Stimulated activated CD8-positive, alpha-beta memory T cell treated with anti-CD3 and anti-CD28 coated beads, Interleukin-15, amount 100 ng/mL, for 24 hours (primary cell): ENCODE measurements at places on chromosomes 1 and 21.

GRCh38 chr1:63276624-63277023 lies 45.7 kb upstream of the FOXD3 start:
- no peak for DNase-seq

- DNase-seq, result no peak
Observed at GRCh38 chr1:224357626-224358124, 996 bp downstream of the CNIH4 start.

GRCh38 chr21:29557931-29558725 lies 259.4 kb downstream of the BACH1 start:
- no peak for DNase-seq

GRCh38 chr1:184285401-184286087 lies 101.3 kb upstream of the C1orf21 start:
- DNase-seq, result no peak

DNA sequence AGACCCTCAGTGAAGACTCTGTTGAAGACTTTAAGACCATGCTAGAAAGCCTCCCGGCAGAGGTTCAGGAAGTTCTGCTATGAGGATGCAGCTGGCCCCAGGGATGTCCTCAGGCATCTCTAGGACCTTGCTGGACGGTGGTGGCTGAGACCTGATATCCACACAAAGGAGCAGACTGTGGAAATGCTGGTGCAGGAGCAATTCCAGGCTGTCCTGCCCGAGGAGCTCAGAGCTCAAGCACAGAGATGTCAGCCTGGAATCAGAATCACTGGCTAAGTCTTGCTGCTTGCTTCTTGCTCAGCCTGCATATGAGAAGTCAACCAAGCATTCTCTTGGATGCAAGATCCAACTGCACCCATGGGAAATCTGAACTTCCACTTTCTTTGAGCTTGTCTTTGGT lies 22.0 kb upstream of the CDC42 start:
- no peak for DNase-seq

- DNase-seq, result no peak
Observed at GRCh38 chr1:36224537-36225282, 467 bp downstream of the THRAP3 start.

- DNase-seq, result no peak
Observed at GRCh38 chr1:215497528-215497927, 69.6 kb upstream of the KCTD3 start.

DNA sequence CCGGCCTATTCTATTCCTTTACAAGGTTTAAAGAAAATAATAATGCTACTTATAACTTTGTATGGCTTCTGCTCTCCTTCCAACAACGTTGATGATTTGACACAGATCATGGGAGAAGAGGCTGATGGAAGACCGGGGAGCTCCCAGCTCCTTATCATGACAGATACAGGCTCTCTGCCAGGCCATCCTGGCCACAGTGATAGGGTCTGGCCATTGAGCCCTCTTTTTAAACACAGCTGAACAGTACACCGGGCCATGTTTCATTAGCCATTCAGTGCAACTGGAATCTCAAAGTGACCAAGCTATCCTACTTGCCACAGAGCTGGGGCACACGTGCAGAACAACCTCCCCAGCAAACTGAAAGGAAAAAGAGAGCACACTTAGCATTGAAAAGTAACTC lies 34.9 kb downstream of the DNAJC11 start:
- DNase-seq, result no peak

DNA sequence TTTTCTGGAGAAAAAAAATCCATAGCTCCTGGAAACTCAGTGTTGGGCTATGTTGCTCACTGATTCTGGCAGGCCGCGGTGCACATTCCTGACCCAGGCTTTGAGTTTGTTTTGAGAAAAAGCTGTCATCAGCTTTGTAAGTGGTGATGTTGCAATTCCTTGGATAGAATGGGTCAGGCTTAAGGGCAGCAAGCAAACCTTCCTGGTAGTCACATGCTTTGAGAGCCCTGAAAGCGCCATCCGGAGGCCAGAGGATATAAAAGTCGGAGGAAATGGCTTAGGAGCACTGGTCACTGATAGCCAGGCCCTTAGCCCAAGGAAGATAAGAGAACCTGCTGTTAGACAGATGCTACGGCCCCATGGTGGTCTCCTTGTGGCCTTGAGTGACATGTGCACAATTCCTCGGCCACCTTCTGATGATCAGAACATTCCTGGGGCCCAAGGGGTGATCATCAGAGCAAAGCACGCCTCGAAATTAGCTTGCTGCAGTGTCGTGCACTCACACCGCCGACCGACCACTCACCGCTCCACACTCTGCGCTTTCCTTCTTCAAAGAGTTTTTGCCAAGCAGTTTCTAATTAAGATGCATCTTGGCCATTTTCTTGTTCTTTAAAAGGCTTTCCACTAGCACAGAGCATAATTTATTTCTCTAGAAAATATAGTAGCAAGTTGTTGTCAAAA lies 78.6 kb downstream of the MAN1C1 start:
- DNase-seq, result no peak

DNA sequence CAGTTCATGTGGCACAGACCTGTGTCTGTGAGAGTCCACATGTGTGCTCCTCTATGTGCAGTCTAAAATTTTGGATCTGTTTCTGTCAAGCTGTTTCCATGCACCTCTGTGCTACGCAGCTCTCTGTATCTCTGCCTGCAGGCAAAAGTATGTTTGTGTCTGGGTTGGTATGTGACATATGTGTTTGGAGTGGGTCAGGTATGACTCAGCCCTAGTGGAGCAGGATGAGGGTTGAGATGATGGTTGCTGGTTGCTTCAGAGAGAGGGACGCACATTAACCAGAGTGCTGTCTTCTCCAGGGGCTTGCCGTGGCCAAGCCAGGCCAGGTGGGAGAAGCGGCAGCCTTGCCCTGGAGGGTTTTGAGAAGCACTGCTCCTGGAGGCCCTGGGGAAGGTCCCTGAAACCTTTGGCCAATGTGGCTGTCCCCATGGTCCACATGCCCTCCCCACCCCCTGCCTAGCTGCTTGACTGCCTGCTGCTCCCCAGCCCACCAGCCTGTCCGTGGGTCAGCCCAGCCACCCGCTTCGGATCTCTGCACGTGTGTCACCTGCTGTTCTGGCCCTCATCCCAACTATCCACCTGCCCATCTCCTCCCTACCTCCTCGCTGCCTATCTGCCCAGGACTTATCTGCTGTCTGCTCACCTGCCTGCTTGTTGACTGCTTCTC lies 4.1 kb upstream of the EVA1B start:
- no peak for DNase-seq

DNA sequence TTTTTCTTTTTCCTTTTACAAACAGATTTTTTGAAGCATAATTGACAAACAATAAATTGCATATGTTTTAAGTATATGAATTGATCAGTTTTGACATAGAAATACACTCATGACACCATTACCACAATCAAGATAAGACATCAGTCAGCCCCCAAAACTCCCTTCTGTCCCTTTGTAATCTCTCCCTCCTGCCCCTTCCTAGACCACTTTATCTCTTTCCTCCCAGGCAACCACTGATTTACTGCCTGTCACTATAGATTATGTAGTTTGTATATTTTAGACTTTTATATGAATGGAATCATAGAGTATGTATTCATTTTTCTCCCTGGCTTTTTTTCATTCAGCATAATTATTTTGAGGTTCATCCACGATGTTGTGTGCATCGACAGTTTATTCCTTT lies 6.9 kb upstream of the SYT14 start:
- DNase-seq, result no peak

DNA sequence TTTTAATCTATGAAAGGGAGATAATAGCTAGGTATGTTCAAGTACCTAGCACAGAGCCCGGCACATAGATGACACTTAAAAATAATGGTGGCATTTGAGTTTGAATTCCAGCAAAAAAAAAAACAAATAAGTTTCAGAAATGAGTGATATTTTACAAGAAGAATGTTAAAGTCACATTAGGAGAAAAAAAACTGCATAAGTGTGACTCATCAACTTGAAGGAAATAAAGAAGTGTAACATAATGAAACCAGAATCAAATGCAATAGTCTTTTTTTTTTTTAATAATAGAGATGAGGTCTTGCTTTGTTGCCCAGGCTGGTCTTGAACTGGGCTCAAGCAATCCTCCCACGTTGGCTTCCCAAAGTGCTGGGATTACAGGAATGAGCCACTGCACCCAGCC lies 17.1 kb downstream of the DNASE2B start:
- DNase-seq, result no peak

DNA sequence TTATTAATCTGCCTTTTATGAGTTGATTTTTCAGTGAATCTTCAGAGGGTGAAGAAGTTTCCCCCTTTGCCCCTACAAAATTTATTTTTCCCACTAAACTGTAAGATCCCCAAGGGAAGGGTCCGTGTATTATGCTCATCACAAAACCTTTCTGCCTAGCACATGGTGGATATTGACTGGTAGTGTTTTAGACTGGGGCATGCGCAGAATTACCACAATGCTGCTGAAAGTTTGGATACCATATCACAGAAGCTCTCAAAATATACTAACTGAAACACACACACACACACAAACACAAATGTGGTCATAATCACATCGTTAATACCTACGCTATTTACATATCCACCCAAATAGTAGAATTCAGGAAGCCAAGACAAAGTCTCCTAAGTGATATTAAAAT lies 28.0 kb upstream of the DMRTB1 start:
- no peak for DNase-seq

GRCh38 chr1:5376538-5377247 lies 615.5 kb downstream of the NPHP4 start:
- no peak for DNase-seq

DNA sequence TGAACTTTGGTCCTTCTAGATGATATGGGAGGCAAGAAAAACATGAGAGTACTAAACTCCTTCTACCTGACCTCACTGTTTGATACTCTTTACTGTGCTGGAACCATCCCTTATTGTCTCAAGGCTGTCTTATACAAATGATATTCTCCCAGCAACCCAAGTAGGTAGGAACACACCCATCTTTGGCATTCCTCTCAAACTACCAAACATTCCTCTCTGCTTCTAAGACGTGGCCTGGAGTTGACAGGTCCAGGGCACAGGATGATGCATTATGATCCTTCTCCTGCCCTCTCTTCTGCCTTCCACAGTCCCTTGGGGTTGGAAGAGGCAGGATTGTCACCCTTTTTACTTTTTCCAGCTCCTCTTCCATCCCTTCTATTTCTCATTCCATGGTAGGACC lies 90.5 kb downstream of the SPATA17 start:
- DNase-seq, result no peak

- no peak for DNase-seq
Observed at GRCh38 chr1:33224166-33224707, 32.1 kb upstream of the ZNF362 start.

- no peak for DNase-seq
Observed at GRCh38 chr1:223222377-223222776, 79.3 kb upstream of the TLR5 start.

GRCh38 chr1:239276051-239276450 lies 110.3 kb upstream of the CHRM3 start:
- no peak for DNase-seq

DNA sequence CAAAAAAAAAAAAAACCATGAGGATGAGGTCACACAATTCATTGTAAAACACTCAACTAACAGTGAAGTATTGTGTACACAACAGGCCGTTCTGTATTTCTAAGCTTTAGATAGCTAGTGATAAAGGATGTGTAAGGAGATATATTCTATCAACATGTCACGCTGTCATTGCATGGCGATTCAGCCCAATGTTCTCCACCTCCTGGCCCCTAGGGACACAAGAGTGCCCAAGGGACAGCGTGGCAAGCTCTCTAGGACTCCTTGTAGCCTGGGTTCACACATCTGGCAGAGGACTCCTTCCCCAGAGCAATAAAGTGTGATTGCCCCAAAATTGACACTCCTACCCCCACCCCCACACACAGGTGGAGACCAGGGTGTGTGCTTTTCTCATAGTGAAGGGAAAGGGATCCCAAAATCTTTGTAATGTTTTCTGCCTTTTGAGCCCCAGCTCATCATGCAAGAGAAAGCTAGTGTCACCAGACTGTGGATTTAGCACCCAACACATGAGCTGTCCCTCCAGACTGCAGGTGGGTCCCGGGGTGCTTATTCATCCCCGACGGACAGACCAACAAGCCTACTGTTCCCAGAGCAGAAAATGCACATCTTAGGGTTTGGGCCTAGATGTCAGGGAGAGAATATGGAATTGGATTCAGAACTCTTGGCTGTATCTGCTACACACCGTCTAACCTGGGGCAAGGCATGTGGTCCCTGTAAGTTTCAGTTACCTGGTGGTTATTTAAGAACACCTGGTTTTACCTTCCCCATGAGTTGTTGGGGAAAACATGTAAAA lies 11.5 kb downstream of the TMPRSS3 start:
- DNase-seq, result no peak

GRCh38 chr1:145845144-145845513 lies 301 bp upstream of the NUDT17 start:
- DNase-seq, result no peak

- no peak for DNase-seq
Observed at GRCh38 chr1:21783679-21784603, 992 bp upstream of the USP48 start.

DNA sequence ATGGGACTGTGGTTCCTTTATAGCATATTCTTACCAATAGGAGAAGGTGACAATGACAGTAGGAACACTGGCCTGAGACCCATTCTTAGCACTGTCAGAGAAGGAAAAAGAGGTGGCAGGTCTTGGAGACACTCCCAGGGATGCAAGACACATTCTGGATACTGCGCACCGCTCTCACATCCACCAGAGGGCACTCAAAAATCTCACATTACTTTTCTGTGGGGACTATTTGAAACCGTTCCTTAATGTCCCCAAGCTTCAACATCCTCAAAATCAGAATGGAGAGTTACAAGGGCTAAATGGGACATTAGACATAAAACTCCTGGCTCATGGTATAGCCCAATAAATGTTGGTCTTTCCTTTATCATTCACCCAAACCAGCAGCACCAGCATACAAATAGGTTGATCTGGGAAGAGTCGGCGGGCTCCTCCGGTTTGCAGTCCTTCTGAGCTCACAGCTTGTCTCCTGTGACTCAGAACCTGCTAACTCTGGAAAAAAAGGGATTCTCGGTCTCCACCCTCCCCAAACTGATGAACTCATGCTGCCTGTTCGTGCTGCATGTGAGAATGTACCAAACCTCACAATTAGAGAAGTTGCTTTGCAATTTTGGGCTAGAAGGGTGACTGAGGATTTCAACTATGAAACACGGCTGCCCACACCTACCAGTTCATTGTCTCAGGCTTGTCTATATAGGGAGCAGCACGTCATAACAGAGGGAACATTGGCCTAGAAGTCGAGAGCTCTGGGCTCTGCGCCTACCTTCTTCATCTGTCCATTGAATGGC lies 40.2 kb downstream of the IL12RB2 start:
- DNase-seq, result no peak

DNA sequence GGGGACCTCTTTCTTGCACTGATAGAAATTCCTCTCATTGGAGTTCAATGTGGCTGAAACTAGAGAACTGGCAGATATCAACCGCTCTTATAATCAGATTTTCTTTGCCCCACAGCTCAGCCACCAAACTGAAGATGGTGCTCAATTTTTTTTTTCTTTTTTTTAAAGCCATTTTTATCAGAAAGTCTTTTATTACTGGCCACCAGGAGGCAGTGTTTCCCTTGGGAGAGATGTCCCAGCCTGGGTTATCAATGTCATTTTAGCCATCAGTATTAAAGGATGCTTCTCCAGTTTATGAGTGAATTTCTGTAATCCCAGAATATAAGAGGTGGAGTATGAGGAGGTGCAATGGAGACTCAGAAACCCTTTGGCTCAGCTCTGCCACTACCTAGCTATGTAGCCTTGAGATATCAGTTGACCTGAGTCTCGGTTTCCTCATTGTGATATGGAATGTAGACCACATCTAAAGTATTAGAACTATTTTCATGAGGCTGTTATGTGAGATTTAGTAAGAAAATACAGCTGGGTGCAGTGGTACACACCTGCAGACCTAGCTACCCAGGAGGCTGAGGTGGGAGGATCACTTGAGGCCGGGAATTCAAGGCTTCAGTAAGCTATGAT lies 27.6 kb downstream of the CD244 start:
- no peak for DNase-seq

- no peak for DNase-seq
Observed at GRCh38 chr1:208455821-208456220, 211.6 kb upstream of the PLXNA2 start.
